Smooth muscle cell of the brain vasculature (primary cell): ENCODE measurements at places on chromosomes 16 and 17.

DNA sequence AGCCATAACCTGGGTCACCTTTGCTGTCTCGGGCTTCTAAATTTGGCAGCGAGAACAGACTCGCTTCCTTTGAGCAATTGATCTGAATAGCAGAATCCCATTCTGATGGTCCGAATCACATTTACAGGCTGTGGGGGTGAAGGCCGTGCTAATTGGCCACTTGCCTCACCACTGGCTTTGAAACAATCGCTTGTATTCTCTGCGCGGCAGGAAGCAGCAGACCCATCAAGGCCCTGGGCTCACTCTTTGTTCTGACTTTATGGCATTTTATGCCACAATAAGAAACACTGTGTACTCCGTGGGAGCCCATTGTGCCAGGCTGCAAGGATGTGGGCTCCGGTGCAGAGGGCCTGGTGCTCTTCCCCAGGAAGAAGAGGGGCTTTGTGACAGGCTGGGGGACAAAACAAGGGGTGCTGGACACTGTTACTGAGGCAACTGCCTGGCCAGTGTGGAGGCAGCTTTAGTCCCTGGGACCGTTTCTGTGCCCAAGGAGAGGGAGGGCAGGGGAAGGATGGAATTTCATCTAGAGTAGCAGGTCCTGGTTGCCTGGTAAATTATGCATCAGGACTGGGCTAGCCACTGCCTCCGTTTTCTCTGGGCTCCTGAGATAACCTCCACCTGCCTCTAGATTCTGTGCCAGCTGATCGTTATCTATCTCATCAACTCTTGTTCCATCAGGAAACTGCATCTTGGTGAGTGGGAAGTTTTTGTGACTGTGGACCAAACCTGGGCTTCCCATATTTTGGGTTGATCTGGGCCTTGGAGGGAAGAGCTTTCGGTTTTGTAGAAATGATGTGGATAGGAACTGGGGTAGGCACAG, 78.5 kb downstream of the MRC2 start:
- no peak for DNase-seq

GRCh38 chr17:55588446-55589242, 77.4 kb upstream of the SMIM36 start:
- no peak for DNase-seq

GRCh38 chr16:54268766-54269165, 17.8 kb downstream of the IRX3 start:
- DNase-seq: no peak

GRCh38 chr17:41813699-41814124, 908 bp downstream of the FKBP10 start:
- no peak for DNase-seq

- DNase-seq: no peak
These were observed 55.4 kb downstream of the COPRS start for GRCh38 chr17:31803494-31804213.
